SHP77 treated with DMSO at 0.1 percent for 48 hours (cell line): ENCODE measurements at places on chromosomes 11 and 22.

GRCh38 chr11:73461335-73461840 lies 85.2 kb downstream of the RELT start:
- no peak for DNase-seq

- no peak for DNase-seq
Measured at GRCh38 chr22:37174964-37175363, 13.1 kb downstream of the C1QTNF6 start.

GRCh38 chr11:65526744-65527143 lies 1.9 kb downstream of the SCYL1 start:
- DNase-seq = no peak

DNA sequence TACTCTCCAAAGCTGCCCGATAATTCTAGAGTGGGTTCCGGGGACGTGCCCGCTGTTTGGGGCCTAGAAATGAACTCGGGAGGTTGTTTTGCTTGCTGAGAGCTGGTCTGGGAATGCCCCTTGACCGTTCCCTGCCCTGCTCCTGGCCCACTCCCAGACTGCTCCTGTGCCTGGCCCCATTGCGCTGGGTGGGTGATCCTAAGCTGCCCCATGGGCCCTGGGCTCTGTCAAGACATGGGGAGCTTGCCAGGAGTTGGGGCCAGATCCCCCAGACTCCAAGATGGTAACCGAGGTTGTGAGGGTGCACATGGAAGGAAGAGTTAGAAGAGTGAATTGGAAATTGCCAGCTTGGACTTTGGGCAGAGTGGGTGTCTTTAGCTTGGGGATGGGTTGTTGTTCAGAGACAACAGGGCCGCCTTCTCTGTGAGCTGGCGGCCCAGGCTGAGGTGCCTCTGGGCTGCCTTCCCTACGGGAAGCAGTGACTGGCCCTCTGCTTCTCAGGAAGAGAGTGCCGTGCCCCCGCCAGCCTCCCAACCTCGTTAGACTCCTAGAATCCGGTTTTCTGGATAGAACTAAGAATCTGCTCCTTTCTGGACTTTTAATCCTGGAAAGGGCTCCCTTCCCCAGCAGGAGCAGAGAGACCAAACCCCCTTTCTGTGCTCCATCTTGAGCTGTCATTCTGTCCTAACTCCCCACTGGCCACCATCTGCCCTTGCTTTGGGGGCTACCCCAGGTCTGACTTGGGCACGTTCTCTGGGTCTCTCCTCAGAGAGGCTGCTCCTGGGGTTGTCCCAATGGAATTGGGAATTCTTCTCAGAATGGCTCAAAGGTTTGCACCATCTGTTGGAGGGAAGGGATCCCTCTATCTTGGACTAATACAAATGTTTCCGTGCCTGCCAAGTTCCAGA lies 1.8 kb downstream of the ST3GAL4 start:
- no peak for DNase-seq

DNA sequence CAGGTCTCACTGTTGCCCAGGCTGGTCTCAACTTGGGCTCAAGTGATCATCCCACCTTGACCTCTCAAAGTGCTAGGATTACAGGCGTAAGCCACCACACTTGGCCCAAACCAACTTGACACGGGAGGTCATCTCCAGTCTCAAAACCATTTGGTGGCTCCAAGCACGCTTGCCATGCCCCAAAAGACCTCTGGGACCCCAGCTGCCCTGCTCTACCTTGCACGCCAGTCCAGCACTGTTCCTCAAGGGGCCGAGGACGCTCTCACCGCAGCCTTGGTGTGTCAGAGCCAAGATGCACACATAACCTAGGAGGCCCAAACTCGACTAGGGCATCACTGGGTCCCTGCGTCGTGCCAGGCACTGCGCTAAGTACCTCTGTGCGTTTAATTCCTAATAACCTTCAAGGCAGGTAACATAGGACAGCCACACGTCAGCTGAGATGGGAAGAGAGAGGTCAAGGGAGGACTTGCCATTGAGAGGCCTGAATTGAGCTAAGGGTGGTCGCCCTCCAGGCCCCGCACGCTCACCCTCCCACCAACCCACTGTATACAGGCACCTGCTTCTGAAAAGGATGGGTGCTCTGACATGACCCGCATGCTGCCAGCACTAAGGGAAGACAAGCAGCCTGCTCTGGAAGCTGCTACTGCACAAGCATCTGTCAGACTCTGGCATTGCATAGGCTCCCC lies 4.6 kb upstream of the GAS2L1 start:
- DNase-seq = no peak
